Foreskin keratinocyte (primary cell): ENCODE measurements at places on chromosomes 1 and 21. TPM values are rescaled to one million over a fixed set of nuclear protein-coding genes. Genes with fewer than 3 reads are reported as not detected.
A peak's percentile ranks its signal among the peaks of the same experiment; 100 is the strongest.

DNA sequence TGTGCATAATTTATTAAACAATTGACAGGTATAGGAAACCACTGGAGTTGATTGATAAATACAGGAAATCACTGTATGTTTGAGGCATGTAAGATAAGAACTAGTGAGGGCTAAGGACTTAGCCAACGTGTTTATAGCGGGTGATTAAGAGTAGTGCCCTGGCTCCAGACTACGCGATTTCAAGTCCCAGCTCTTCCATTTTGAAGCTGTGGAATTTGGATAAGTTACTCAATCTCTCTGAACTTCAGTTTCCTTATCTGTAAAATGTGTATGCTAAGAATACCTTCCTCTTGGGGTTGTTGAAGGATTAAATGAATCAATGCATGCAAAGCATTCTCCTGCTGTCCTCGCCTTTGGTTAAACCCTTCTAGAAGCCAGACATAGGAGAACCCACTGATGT, 143.3 kb upstream of the GJB5 start:
- DNase-seq = no peak

- DNase-seq = no peak
Observed at GRCh38 chr1:17535300-17535936, 4.1 kb upstream of the ARHGEF10L start.

- no peak for DNase-seq
Observed at GRCh38 chr1:39491146-39491921, at the start of gene BMP8A. Gene BMP8A, plus strand, starts transcription at chr1:39491636. Its CDS starts 356 bp downstream, at chr1:39491992.

GRCh38 chr1:1273209-1273511, 494 bp downstream of the UBE2J2 start:
- no peak for DNase-seq

GRCh38 chr1:117694543-117694942, 88.7 kb downstream of the TENT5C start:
- DNase-seq = no peak

GRCh38 chr21:23968722-23969647, 1638.3 kb downstream of the MRPL39 start:
- DNase-seq = no peak

- no peak for DNase-seq
Observed at GRCh38 chr1:145960468-145961108, 2.8 kb upstream of the LIX1L start.

- DNase-seq = peak; percentile 25
Observed at GRCh38 chr1:25786887-25787759, 12.9 kb upstream of the SELENON start.

GRCh38 chr1:162133566-162133965, 64.1 kb downstream of the NOS1AP start:
- DNase-seq = no peak

- no peak for DNase-seq
Observed at GRCh38 chr1:192343344-192343743, 26.6 kb downstream of the RGS21 start.

- no peak for DNase-seq
Observed at GRCh38 chr1:27566462-27567145, 37.3 kb downstream of the AHDC1 start.

- DNase-seq = peak; percentile 38
Observed at GRCh38 chr1:98478121-98478520, 183.4 kb upstream of the SNX7 start.

GRCh38 chr1:59352065-59352464, 55.2 kb downstream of the FGGY start:
- no peak for DNase-seq

- no peak for DNase-seq
Observed at GRCh38 chr1:205907794-205908193, 35.5 kb downstream of the SLC26A9 start.

DNA sequence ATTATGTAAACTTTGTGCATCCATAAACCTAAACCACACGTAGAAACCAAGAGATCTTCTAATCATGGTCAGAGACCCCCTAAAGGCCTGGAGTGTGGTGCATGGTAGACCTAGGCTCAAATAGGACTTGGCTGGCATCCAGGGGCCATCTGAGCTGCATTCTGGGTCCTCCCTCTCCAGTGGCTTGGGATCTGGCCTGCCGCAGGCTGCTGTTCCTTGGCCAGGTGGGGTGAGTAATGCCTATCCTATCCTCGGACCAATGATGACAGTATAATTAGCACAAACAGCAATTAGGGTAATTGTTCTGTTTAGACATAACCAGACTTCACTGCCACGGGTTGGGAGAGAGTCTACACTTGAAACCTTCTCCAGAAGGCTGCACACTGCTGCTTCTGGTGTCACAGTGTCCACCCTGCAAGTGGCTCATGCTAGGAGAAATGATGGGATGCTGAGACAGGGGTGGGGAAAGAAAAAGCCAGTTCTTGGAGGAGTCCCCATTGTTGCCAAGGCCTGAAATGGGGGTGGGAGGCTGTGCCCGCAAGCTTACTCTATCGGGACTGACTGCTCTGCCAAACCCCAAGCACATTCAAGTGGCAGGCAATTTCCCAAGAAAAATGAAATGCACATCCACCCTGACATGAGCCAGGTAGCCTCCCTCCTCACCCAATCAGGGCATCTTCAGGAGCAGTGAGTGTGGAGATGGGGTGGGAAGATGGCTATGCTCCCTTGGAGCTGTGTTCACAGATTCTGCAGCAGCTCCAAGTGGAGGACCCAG, 12.5 kb upstream of the PKP1 start:
- DNase-seq = no peak

DNA sequence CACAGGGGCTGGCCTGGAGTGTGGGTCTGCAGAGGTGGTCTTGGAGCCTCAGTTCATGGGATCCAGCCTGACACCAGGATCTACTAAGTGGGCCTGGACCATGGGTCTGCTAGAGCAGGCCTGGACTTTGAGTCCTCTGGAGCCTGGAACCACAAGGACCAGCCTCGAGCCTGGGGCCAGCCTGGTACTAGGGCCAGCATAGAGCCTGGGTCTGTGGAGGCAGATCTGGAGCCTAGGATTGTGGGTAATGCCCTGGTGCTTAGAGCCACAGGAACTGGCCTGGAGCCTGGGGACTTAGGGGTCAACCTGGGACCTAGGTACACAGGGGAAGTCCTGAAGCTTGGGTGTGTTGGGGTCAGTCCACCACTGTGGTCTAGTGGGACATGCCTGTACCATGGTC, 12.7 kb downstream of the LORICRIN start:
- no peak for DNase-seq

- DNase-seq = no peak
Observed at GRCh38 chr1:208242941-208243526, 1.1 kb downstream of the PLXNA2 start.

GRCh38 chr1:206579747-206580437, 32.4 kb downstream of the EIF2D start:
- DNase-seq = no peak

Gene C1orf53
- total RNA-seq = 2.4 and 2.6 TPM in 2 replicates

Gene CYP2J2
- 8.2 and 8.5 TPM in 2 replicates for total RNA-seq

Gene THEM5
- total RNA-seq = not detected in 2 replicates

Gene FMO5
- 0.21 and 0.31 TPM in 2 replicates for total RNA-seq

Gene RAB3B
- total RNA-seq = 14.8 and 17.9 TPM in 2 replicates

Gene WNT9A
- 0.53 and 2.0 TPM in 2 replicates for total RNA-seq

Gene CFHR5
- not detected in 2 replicates for total RNA-seq

Gene DNM3
- 2.1 and 2.3 TPM in 2 replicates for total RNA-seq

Gene PER3
- total RNA-seq = 6.9 and 9.9 TPM in 2 replicates

Gene ZYG11A
- 2.5 and 2.8 TPM in 2 replicates for total RNA-seq

Gene TMEM82
- not detected in 2 replicates for total RNA-seq

Gene PCSK9
- 159 and 184 TPM in 2 replicates for total RNA-seq

Gene LRRC41
- 62.1 and 64.6 TPM in 2 replicates for total RNA-seq

Gene KRTAP21-2
- not detected in 2 replicates for total RNA-seq
